ENCODE measurements at places on chromosomes 4 and X. TPM values are rescaled to one million over a fixed set of nuclear protein-coding genes. Genes with fewer than 3 reads are reported as not detected.
A peak's percentile ranks its signal among the peaks of the same experiment; 100 is the strongest.

Gene RIBC1
- total RNA-seq, result 2.8 TPM

Gene MAOB
- 21.6 TPM for total RNA-seq

- DNase-seq, result peak; percentile 68
These were observed 154.5 kb upstream of the SLC4A4 start for GRCh38 chr4:71184195-71184781.

DNA sequence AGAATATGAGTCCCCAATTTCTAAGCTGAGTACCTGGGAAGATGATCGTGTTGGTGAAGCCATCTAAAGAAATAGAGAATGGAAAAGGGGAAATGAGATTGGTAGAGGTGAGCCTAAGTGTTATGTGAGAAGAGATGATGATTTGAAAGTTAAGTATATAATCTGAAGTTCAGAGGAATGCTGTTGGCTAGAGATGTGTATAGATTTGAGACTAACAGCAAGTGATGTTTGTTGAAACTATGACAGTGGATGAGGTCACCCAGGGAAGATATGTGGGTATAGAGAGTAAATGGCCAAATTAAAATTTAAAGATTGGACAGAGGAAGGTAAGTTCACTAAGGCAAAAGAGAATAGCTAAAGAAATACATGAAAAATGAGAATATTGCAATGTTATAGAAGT, 324.2 kb downstream of the MAPK10 start:
- no peak for DNase-seq

Gene ASB9
- total RNA-seq, result 3.0 TPM

Gene BEND4
- not detected for total RNA-seq

DNA sequence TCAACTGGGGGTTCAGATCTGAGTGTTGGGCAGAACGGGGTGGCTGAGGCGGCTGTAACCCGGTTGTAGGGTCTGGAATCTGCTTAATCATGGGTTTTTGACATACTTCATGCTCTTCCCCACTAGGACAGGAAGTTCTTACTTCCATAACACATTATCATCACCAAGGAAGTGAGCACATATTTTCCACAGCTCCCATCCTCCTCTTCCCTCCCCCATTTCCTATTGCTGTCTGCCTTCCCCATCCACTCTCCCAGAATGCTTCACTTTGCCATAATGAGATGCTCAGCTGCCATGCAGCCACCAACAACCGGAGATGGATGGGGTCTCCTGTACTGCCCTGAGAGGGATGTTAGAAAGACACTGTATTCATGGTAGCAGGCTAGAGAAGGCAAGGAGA, 6.4 kb upstream of the DCUN1D4 start:
- DNase-seq, result peak; percentile 14

All from renal cortical epithelial cell (primary cell).